Stimulated activated CD8-positive, alpha-beta memory T cell treated with anti-CD3 and anti-CD28 coated beads, Interleukin-2, amount 100 ng/mL, for 1 hour (primary cell): ENCODE measurements at places on chromosomes 3 and 15.
A peak's percentile ranks its signal among the peaks of the same experiment; 100 is the strongest.

DNA sequence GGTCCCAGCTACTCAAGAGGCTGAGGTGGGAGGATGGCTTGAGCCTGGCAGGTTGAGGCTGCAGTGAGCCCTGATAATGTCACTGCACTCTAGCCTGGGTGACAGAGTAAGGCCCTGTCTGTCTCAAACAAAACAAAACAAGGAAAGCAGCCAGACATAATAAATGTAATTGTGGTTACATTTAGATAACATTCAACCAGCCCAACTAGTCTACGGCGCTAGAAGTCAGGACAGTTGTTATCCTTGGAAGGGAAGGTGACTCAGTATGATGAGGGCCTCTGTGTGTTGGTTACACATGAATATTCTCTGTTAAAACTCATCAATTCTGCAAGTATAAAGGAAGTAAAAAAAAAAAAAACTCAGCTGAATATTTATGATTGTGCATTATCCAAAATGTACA is 27.0 kb upstream of the CSPG5 start:
- DNase-seq = no peak

GRCh38 chr3:143650827-143651226 is 197.4 kb downstream of the SLC9A9 start:
- DNase-seq = no peak

DNA sequence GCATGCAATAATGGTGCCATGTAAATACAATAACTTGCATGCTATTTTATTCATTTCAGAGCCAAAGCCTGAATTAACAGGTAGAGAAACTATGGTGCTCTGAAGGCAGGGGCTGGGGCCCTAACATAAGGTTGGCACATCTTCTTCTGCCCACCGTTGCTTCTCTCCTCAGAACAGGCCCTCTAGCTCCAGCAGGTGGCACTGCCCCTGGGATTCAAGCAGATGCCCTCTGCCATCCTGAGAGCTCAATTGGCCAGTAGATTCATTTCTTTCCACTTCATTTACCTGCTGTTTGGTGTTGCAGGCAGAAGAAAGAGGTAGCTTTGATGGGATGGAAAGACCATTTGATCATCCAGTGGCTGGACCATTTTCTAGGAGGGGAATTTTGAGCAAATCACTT is 130.5 kb downstream of the FOXB1 start:
- DNase-seq = no peak

DNA sequence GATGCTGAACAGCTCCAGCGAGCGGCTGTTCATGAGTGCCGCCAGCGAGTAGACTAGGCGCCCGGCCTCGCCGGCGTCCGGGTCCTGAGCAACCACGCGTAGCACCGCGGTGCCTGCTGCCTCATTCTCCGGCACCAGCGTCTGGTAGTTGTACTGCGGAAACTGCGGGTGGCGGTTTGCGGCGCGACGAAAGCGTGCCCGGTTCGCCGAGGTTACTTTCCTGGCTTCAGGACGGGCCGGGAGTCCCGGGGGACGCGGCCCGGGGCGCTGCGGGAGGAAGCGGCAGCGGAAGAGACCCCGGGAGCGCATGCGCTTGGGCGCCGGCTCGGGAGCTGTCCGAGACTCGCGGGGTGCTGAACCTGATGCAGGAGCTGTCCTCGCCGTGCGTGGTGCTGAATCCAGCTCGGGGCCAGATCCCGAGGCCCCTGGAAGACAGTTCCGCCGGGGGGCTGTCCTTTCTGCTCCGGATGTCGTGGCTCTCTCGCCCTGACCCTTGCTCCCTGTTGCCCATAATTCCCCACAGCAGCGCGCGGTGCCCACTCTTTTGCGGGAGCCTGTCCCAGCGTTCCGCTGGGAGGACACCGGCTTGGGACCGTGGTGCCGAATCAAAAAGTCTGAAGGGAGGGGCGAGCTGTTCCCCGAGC is 1.1 kb downstream of the CELSR3 start:
- peak; percentile 55 for DNase-seq

- peak; percentile 5 for DNase-seq
Observed at GRCh38 chr3:42906070-42906847, at the start of gene ZNF662. TSS of gene ZNF662 (plus strand) at chr3:42906142. CDS start at chr3:42908115, 1,973 bp downstream.

DNA sequence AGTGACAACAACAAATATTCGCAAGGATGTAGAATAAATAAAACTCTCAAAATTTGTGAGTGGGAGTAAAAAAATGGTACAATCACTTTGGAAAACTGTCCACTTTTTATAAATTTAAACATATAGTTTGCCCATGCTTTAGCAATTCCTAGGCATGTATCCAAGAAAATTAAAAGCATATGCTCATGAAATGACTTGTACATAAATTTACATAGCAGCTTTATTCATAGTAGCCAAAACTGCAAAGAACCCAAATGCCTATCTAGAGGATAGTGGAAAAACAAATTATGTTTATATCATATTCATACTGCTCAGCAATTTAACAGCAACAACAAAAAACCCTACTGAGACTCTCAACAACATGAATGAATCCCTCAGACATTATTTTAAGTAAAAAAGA is 363.6 kb upstream of the CCDC54 start:
- no peak for DNase-seq
